ENCODE measurements at places on chromosomes 2 and 18.

DNA sequence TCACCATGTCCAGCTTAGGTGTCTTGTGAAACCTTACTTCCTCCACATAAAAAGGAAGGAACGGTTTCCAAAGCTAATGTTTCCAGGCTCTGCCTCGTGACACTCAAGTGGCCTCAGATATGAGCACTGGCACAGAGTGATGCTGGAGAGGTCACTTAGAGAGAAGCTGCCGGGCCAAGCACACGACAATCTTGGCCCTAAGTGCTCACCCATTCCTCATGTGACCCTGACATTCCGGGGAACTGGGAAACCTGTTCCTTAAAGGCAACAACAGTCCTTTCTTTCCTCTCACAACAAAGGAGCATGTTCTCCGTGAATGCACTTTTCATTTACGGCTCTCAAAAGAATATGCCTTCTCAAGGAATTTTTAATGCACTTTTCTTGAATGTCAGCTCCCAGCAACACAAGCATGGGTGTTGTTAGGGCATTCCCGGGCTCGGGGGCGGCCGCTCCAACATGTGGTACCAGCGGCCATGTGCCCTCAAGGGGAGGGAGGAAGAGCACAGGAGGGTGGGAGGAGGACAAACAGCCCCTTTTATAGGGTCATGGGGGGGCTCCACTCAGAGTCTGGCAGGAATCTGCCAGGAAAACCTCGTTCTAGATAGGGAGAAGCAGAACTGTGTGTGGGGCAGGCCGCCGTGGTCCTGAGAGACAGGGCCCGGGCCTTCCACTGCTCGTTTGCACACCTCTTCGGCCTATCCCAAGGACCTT lies 118.6 kb downstream of the MBP start:
- DNase-seq, result no peak

- peak; percentile 92 for DNase-seq
Observed at GRCh38 chr2:203484266-203485112, 50.6 kb downstream of the RAPH1 start.

DNA sequence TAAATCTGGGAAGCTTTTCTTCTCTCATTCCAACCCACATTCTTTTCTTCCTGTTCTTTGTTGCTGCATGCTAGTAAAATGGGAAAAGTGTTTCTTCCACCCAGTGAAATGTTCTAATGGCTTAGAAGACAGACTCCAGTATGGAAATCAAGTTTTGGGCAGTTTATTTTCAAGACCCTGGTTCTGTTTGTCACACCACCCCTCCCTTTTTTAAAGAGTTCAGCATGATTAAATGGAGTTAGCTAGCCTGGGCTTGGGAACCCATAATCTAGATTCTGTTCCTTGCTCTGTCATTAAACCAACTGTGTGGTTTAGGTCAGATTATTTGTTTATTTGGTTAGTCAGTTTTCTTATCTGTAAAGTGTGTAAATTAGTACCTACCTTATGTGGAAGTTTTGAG lies 151.8 kb upstream of the NT5C1B start:
- DNase-seq, result no peak

GRCh38 chr2:37625796-37626571 lies 45.5 kb downstream of the CDC42EP3 start:
- peak; percentile 89 for DNase-seq

DNA sequence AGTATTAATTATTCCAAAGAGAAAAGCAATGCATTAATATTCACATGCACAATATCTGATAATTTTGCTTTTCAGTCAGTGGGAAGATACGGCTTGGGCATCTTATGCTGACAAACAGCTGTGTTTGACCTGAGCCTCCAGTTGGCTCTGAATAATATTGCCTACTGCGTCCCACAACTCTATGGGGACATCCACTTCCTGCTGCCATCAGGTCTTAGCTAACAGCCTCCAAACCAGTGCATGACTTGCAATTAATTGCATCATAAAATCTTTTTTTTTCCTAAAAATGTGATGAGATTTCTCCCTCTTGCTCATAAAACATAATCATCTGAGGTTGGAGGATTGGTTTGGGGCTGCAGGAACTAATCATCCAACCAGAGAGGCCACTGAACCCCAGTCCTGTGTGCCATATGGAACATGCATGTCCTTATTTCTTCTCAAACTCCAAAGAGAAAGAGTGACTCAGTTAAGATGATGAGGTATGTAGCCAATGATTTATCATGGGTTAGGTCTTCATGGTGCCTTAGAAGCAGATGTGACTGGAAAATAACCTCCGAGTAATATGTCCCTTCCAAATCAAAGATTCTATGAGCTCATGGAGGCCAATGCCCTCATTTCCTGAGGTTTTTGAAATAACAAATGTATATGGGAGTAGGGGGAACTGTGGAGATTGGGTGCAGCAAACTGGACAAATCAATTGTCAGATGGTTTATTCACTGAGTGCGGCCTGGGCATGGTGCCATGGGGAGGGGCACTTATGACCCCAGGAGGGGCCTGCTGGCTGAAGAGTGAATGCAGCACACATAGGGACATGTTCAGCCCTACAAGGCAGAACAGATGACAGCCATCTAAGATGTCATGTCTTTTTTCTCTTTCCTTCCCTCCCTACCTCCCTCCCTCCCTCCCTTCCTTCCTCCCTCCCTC lies 39.4 kb downstream of the EDAR start:
- no peak for DNase-seq

GRCh38 chr2:219570924-219571310 lies 422 bp downstream of the OBSL1 start:
- DNase-seq, result no peak

GRCh38 chr2:47172156-47172921 lies 17.2 kb upstream of the STPG4 start:
- DNase-seq, result no peak

DNA sequence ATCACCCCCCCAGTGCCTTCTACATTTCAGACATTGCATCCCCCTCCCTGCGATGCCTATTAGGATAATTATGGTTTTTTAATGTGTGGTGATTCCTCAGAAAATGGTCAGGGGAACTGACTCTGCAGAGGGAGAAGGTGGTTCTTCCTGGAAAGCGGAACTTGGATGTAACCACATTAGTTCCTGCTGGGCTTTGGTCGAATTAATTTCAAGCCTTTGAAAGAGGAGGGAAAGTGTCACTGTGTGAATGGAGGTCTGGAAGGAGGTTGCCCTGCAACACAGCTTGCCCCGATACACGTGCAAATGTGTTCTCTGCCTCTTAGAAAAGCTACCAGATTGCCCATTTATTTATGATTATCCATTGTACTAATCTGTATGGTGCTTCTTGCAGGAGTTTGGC lies 63.2 kb upstream of the TPO start:
- no peak for DNase-seq

DNA sequence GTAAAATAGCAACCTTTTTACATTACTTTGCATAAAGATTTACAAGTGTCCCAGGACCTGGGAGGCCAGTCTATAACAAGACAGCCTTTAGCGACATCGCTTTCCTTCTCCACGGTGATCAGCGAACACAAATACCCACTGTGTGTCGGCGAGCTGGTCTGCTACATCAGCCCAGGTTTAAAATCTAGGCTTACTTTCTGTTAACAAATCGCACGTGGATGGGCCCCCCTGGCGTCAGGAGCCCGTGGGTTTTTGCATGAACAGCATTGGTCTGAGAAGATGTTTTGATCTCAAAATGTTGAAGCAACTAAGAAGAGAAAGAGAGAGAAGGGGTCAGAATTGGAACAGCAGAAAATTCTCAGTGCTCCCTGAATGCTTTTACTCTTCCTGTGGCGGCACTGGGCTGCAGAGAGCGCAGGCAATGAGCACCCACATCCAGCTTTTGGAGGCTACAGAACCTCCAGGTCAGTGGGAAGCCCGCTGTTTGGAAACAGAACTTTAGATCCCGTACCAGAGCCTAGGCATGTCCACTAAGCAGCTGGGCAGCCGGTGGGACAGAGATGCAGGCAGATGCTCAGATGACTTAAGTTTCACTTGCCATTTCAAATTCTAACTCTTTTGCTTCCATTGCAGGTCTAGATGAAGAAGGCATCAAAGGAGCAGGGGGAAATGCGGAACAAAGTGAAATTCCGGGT lies 32.9 kb downstream of the CYP27C1 start:
- no peak for DNase-seq

- peak; percentile 77 for DNase-seq
Observed at GRCh38 chr2:215914054-215914776, 99.1 kb downstream of the MREG start.
